ENCODE measurements at places on chromosomes 6 and 20.

DNA sequence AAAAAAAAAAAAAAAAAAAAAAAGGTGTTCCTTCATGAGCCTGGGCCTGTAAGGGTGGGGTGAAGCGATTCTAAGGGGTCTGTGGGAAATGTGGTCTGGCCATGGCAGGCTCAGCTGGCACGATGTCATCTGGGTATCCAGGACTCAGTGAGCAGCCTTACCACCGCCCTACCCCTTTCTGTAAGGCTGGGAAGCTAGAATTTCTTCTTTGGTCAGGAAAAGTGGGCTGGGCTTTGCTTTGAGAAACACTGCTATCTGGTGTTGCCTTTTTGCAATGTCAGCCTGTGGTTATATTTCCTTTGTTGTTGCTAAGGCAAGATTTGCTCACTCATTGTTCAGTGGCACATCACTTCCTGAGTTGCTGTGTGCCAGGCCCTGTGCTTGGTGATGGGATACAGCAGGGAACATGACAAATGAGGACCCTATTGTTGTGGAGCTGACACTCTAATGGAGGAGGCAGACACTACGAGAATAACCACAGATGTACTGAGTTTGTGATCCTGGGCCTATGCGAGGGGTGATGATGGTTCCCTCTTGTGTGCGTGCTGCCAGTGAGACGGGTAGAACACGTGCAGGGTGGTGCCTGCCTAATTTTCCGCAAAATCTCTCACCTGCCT lies 45.9 kb upstream of the ZNFX1 start:
- DNase-seq = peak; percentile 74

DNA sequence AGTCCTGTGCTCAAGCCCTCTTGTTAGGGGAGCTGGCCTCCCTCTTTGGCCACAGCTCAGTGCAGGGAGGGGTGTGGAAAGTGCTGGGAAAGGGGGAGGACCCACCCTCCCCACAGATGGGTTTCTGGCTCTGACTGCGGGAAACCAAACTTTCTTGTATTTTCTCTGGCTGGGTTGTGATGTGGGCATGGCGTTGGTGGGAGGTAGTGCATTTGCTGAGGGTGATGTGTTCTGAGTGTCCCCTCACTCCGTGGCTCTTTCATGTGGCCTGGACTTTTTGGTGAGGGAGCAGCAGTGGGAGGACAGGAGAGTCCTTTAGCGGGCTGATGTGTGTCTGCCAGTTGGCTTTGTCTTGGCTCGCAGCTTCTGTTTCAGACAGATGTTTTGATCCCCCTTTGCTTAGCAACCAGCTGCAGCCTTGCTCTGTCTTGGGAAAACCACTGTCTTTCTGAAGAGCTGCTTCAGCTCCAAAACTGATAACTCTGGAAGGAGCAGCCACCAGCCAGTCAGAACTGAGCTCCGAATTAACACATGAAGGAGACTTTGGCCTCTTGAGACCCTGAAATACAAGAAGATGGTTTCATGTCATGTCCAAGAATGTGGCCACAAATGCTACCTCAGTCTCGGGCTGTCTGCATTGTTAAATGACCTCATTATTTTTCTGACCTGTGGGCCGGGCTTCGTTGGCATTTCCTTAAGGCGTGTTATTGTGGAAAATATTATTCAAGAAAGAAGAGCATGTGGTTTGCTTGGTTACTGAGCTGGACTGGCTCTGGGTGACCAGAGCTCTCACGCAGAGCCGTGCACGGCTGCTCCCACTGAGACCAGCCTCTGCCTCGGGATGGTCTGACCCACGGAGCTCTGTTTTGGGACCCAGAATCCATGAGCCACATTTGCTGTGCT lies 21.5 kb downstream of the SYNJ2 start:
- no peak for DNase-seq

- DNase-seq = no peak
Observed at GRCh38 chr6:91697010-91697695, 1110.3 kb upstream of the MAP3K7 start.

DNA sequence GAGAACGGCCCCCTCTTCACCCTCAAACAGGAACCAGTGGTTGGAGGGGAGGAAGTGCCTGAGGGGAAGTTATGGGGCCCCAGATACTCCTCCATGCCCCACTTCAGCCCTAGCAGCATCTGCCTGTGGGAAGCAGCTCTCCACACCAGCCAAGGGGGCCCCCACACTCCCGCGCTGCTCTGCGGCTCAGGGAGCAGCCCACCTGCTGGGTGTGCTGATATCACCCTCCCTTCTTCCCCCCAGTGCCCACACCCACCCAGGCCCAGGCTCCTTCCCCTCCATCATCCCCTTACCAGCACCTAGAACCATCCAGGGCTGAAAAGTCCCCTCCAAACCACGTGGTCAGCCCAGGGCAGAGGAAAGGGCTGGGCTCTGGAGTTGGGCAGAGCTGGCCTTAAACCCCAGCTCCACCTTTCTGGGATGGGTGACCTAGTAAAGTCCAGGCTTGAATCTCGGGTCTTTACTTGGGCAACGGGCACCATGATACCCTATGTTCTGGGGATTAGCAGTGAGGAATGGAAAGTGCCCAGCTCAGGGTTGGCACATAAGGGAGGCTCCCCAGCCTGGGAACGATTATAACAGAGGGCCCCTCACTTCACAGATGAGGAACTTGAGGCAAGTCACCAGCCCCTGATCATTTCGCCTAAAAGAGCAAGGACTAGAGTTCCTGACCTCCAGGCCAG lies 663 bp downstream of the LST1 start:
- peak; percentile 20 for DNase-seq

DNA sequence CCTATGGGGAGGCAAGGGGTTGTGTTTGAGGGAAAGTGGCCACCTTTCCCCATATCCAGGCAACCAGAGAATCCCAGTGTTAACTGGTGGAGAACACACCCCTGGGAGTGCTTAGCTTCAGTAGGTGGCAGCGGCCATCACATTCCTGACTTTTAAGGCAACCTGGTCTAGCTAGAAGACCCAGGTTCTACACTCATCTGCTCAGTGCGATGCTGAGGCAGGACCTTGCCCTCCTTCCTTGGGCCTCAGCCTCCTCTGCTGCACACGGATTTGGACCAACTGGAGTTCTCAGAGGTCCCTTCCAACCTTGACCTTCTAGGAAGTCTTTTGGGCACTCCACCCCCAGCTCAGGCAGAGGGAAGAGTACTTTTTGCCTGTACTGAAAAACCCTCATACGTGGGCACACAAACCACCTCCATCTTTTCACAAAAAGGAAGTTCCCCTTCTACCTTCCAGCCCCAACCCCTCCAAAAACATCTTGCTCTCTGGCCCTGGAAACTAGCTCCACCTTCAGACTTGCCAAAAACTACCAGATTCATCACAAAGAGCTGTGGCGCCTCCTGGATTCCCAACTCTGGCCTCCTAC lies 2.9 kb downstream of the CCND3 start:
- no peak for DNase-seq
